ENCODE measurements at places on chromosomes 3 and 15.

- DNase-seq = no peak
Observed at GRCh38 chr15:38049891-38050290, 115.5 kb downstream of the TMCO5A start.

DNA sequence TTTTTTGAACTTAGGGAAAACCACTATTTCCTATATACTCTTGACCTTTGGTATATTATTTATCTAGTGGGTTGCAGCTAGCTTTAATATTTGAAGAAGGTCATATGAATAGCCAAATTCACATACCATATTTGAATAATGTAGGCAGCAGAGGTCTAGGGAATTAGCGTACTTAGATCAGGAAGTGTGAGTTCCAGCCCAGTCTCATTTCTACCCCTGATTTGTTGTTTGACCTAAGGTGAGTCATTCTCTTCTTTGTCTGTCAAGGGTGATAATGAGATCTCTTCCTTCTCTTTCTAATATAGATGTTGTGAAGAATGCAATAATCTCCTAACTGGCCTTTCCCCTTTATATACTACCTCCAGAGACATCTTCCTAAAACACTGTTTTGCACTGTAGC is 36.6 kb upstream of the ZPLD1 start:
- no peak for DNase-seq

- DNase-seq = no peak
Observed at GRCh38 chr15:65818927-65819562, 27.0 kb upstream of the DENND4A start.

DNA sequence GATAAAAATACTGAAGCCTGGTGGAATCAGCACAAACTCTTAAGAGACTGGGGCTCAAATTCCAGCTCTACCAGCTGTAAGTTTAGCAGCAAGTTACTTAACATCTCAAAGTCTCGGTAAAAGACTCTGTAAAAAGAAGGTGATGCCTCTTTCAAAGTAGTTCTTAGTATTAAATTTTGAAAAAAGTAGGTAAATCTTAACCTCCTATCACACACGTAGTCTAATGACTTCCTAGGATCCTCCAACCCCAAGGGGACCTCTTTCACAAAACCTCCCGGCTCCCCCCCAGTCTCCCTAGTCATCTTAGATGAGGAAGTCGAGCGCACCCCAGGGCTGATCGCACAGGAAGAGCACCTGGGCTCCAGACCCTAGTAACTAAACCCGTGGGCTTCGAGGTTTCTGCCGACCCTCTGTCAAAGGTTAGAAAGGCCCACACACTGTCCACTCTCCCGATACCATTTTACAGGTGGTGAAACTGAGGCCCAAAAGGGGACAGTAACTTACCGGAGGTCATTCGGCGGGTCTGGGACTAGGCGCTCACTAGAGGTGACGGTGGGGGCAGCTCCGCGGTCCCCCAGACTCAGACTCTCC is 427 bp downstream of the MBD4 start:
- no peak for DNase-seq

- DNase-seq = no peak
Observed at GRCh38 chr3:43366885-43367284, 80.5 kb downstream of the SNRK start.

DNA sequence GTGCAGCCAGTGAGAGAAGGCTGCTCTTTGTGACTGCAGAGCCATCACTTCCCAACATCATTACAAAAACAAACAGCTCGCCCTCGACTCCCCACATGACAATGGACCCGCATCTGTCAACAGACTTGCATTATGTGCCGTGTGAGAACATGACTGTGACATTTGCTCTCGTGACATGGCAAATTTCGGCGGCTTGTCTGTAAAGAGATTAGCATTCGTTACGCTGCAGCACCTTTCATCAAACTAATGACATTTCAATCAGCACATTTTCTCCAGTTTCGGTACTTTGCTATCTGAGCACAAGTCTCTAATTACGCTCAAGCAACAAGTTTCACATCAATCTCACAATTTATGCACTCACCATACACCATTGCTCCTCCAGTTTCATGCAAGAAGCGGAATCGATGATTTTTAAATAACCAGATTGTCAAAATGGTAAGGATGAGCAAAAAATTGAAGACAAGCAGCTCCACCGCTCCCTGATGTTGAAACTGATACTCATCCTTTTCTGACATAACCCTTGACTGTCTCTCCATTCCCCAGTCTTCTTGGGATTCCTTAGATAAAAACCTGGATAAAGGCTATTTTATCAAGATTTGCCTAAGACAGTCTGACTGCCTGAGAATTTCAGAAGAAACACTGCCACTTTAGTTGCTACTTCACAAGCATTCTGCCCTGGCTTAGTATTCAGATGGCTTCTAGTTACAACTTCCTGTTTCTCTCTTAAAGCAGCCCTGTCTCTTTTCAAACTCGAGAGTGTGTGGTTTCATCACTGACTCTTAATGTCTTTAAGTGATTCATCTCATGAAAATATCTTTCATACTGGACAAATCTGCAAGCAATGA is at the start of gene SLC9A9:
SLC9A9 (minus strand) TSS at position 682 of the 845 bp plus-strand sequence; CDS start at position 536, 146 bp downstream.
- DNase-seq = peak; percentile 17

- DNase-seq = no peak
Observed at GRCh38 chr3:131386429-131387165, 5.0 kb downstream of the NUDT16 start.

DNA sequence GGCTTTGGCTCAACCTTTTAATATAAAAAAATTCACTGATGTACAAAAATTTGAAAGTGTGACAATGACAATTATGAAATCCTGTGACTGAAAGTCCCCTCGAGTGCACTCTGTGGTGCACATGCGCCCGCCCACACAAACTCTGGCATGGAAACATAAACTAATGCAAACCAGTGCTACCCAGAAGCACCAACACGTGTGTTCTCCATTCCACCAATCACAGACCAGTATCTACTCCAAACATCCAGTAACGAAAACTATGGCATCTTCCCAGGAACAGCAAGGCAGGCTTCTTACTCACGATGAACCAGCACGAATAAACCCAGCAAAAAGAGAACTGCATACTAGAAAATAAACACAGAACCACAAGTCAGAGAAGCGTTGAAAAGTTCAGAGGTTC is 11.7 kb upstream of the NMB start:
- DNase-seq = no peak

- DNase-seq = no peak
Observed at GRCh38 chr3:43582866-43583265, 38.9 kb downstream of the ANO10 start.

DNA sequence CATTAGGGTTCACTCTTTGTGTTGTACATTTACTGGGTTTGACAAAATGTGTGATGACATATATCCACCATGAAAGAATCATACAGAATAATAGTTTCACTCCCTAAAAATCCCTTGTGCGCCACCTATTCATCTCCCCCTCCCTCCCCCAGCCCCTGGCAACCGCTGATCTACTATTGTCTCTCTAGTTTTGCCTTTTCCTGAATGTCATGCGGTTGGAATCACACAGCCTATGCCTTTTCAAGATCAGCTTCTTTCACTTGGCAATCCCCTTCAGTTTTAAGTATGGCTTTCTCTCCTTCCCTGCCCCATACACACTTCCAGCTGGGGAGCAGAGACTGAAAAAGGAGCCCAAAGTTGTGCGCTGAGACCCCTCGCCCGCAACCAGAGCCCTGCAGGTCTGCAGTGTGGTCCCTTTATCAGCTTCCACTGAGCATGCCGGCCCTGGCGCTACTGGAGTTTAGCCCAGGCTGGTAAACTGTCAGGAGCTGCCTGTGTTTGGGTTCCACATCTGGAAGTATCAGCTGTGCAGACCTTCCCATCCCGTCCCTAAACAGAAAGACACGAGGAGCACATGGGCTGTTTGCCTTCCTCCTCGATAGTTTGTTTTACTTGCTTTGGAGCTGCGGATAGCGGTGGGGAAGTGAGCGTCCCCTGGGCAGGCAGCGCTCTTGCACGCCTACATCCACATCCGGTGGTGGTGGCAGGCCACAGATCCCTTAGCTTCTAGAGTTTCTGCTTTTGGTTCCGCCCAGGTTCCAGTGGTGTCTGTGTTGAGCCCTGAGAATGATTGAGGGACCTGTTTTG is 12.3 kb downstream of the BOC start:
- no peak for DNase-seq

GRCh38 chr3:56086355-56086754 is 381.9 kb downstream of the ERC2 start:
- DNase-seq = no peak

- no peak for DNase-seq
Observed at GRCh38 chr15:73993211-73993994, 1.1 kb upstream of the PML start.

GRCh38 chr3:25653322-25653721 is 11.4 kb downstream of the TOP2B start:
- DNase-seq = no peak

- peak; percentile 28 for DNase-seq
Observed at GRCh38 chr3:59774000-59774399, 724.2 kb upstream of the CFAP20DC start.

DNA sequence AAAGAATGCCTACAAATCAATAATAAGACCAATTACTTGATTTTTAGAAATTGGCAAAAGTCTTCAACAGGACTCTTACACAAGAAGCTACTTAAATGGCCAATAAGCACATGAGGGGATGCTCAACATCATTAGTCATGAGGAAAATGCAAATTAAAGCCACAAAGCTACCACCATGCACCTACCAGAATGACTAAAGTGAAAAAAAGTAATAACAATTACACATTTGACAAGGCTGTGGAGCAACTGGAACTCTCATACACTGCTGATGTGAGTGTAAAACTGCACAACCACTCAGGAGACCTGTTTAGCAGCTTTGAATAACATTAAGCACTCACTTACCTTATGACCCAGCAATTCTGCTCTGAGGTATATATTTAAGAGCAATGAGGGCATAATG is 68.4 kb downstream of the PPCDC start:
- no peak for DNase-seq

DNA sequence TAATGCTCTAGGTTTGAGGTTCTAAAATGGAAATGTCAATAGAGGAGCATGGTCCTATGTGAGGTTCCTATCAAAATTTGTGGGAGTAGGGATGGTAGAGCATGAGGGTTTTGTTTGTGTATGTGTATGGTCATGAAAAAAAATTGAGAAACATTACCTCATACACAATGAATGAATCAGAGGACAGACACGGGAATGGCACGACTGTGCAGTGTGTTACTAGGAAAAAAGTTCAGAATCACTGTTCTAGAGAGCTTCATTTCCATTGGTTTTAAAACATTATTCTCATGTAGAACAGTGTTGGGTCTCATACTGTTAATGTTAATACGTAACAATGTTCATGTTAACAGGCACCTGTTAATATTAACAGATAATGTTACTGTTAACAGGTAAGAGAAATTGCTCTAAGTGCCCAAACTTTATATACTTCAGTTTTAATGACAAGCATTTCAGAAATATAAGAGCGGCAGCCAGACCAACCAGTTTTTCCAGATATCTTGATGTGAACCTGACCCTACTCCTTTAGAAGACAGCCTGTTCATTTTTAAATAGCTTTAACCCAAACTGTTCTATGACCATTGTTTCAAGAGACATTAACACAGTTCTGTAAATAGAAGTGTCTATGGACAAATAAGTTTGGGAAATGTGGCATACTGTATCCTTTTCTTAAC is 48.0 kb downstream of the SLC15A2 start:
- DNase-seq = no peak

DNA sequence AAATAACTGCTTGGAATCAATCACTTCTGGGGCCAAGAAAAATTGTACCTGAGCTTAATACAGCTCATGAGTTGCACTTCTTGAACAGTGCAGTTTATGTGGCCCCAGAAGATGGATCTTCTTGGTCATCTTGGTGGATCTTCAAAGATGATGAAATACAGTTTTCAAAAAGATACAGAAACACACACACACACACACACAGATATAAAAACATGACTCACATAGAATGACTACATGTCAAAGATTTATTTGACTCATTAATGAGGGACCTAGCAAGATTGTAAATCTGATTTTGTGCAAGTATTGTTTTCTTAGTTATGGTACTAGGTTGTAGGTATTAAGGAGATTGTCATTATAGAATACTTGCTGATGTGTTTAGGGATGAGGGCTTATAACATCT is 32.6 kb downstream of the PDCD6IP start:
- DNase-seq = no peak

- no peak for DNase-seq
Observed at GRCh38 chr3:182699550-182700170, 93.6 kb upstream of the ATP11B start.

GRCh38 chr3:23668430-23668904 is 137.3 kb upstream of the UBE2E1 start:
- no peak for DNase-seq

DNA sequence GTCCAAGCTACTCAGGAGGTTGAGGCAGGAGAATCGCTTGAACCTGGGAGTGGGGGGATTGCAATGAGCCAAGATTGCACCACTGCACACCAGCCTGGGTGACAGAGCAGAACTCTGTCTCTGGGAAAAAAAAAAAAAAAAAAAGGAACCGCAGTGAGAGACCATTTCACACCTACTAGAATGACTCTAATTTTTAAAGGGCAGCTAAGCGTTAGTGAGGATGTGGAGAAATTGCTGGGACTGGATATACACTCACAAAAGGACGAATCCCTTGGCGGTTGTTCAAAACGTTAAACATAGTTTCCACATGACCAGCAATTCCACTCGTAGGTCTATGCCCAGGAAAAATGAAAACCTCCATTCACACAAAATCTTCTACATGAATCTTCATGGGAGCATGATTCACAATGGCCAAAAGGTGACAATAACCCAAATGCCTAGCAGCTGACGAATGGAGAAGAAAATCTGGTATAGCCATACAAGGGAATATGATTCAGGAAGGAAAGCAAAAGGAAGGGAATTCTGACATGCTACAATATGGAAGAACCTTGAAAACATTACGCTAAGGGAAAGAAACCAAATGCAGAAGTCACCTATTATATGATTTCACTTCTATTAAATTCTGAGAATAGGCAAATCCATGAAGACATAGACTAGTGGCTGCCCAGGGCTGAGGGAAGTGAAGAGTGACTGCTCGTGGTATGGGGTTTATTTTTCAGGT is 127.0 kb downstream of the CHSY1 start:
- DNase-seq = no peak

GRCh38 chr15:90869140-90869541 is 753 bp downstream of the FURIN start:
- DNase-seq = no peak

DNA sequence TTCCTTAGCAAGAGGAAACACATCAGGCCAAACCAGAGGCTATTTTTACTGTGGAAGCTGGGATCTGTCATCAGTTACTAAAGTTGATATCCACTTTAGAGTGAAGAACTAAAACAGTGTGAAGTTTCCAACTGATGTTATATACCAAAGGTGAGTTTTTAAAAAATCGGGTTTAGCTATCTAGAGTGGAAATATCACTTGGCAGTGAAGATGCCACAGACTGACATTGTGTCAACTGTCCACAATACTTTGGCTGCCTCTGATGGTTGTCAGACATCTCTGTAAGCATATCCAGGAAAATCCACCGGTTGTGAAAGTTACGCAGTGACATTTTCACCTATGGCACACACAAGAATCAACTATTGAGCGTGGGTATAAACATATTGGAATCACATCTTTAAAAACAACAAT is 9.2 kb downstream of the ZIC1 start:
- DNase-seq = no peak

Data from SK-N-DZ (cell line).